ENCODE measurements at places on chromosomes 7 and 10. TPM values are rescaled to one million over a fixed set of nuclear protein-coding genes. Genes with fewer than 3 reads are reported as not detected.

GRCh38 chr10:110803830-110804338 is 67.8 kb upstream of the PDCD4 start:
- H3K27me3 ChIP-seq = no peaks in the 10 kb centered on the region
- H3K27ac ChIP-seq = peak overlapping the region; percentile 94
- no peaks in the 10 kb centered on the region for H3K36me3 ChIP-seq

DNA sequence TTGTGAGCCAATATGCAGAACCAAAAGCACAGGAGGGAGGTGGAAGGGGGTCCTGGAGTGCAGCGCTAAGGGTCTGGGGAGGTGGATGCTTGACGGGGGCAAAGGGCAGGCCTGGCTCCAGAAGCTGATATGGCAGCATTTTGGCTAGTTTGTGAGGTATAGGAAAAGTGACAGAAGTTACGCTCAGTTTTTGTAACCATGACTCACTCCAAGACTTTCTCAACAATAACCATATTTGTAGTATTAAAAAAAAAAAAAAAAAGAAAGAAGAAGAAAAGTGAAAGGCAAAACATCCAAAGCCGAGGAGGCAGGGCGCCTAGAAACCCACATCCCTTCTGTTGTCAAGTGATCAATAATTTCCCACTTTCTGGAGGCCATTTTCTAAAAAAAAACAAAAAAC is 92.3 kb downstream of the RNF216 start:
- no peak for DNase-seq
- H3K36me3 ChIP-seq = no peaks in the 10 kb centered on the region
- peak overlapping the region; percentile 85 for H3K27ac ChIP-seq
- H3K27me3 ChIP-seq = no peaks in the 10 kb centered on the region
- H3K4me3 ChIP-seq = no peak overlapping the region
- peaks cover 48% of the 10 kb centered on the region for H3K4me1 ChIP-seq

DNA sequence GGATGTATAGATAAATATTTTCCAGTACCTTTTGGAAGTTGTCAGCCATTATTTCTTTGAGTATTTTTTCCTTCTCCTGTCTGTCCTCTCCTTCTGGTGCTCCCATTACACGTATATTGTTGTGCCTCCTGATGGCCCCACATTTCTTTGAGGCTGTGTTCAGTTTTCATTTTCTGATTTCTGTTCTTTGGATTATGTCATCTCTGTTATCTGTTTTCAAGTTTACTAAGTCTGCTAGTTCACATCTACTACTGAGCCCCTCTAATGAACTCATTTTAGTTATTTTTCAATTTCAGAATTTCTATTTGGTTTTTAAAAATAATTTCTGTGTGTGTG is 16.3 kb downstream of the RBM33 start:
- no peak overlapping the region for H3K4me3 ChIP-seq
- H3K27ac ChIP-seq = no peak overlapping the region
- no peaks in the 10 kb centered on the region for H3K27me3 ChIP-seq
- DNase-seq = no peak

DNA sequence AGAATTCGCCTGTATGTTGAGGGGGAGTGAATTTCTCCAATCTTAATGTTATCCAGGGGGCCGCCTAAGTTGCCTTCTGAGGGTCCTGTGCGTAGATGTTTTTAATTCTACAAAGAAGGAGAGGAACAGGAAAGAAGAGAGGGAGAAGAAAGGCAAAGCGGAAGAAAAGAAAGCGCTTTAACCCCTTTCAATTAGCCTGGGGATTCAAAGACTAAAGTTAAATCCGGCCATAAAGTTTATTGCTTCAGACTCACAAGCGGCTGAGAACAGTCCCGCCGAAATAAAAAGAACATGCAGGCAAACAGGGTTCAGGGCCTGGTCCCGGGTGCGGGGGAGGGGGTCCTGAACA is 4.5 kb downstream of the HOXA5 start:
- no peak for DNase-seq
- peaks cover 68% of the 10 kb centered on the region for H3K27me3 ChIP-seq
- no peaks in the 10 kb centered on the region for H3K36me3 ChIP-seq
- H3K27ac ChIP-seq = no peak overlapping the region
- no peak overlapping the region for H3K4me3 ChIP-seq

- no peak for DNase-seq
- H3K27me3 ChIP-seq = no peaks in the 10 kb centered on the region
- H3K36me3 ChIP-seq = no peaks in the 10 kb centered on the region
- no peaks in the 10 kb centered on the region for H3K4me1 ChIP-seq
Observed at GRCh38 chr10:75037171-75038153, 74.0 kb upstream of the SAMD8 start.

- no peak overlapping the region for H3K4me3 ChIP-seq
- H3K36me3 ChIP-seq = no peaks in the 10 kb centered on the region
- no peaks in the 10 kb centered on the region for H3K4me1 ChIP-seq
- DNase-seq = no peak
- no peaks in the 10 kb centered on the region for H3K27me3 ChIP-seq
- H3K27ac ChIP-seq = no peak overlapping the region
Observed at GRCh38 chr10:17134737-17135260, 5.2 kb upstream of the CUBN start.

PNLIPRP1 gene
- not detected for total RNA-seq
